ENCODE measurements at places on chromosomes 2 and 18.
A peak's percentile ranks its signal among the peaks of the same experiment; 100 is the strongest.

- DNase-seq, result peak; percentile 25
Observed at GRCh38 chr2:229431327-229431954, 160.4 kb upstream of the PID1 start.

- no peak for DNase-seq
Observed at GRCh38 chr2:209387389-209387788, 36.5 kb upstream of the MAP2 start.

DNA sequence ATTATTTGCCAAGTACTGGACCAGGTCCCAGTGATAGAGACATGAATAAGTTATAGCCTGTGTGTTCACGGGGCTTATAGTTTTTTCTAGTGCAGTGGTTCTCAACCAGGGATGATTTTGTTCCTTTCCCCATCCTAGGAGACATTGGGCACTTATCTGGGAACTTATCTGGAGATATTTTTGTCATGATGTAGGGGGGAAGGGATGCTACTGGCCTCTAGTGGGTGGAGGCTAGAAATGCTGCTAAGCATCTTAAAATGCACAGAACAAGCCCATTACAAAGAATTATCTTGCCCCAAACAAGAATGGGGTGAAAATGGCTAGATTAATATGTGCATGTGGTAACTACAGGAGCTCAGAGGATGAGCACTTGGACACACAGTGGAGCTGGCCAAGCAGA is 75.2 kb downstream of the KLHL29 start:
- DNase-seq, result peak; percentile 44

DNA sequence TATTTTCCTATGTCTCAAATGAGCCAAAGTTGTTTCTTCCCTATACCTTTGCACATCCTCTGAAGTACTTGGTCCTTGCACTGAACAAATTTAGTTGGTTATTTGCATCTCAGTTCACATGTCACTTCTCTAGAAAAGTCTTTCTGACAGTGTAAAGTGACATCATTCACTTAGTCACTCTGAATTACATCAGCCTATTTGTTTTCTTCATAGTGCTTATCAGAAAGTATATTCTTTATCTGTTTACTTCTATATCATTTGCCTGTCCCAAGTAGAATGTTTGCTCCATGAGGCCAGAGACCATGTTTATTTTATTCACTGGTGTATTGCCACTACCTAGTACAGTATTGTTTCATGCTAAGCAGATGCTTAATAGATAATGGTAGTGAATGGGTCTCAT is 173.7 kb downstream of the HNMT start:
- DNase-seq, result no peak

DNA sequence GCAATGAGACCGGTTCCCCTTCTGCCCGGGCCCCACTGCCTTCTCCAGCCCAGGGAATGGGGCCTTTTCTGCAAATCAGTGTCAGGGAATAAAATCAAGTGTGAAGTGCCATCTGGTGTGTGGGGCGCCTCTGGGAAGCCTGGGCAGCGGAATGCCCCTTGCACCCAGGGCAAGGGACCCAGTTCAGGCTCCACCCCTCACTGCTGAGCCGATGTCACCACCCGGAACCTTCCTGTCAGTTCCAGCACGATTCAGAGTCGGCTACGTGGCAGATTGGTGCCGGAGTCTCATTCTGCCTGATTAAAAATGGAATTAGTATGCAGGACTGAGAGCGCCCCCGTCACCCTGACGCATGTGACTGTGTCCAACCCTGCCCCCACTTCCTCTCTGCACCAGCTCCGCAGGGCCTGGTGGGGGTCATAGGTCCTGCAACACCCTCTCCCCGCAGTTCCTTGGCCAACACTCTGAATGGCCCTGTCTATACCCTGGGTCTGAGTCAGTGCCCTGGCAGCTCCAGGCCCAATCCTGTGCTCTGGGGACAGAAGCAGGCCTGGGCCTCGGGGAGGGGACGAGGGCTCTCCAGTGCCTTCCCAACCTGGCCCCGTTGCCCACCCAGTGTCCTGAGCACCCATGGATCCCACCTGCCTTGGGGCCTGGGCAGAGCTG is 8.2 kb upstream of the ALPI start:
- DNase-seq, result no peak

DNA sequence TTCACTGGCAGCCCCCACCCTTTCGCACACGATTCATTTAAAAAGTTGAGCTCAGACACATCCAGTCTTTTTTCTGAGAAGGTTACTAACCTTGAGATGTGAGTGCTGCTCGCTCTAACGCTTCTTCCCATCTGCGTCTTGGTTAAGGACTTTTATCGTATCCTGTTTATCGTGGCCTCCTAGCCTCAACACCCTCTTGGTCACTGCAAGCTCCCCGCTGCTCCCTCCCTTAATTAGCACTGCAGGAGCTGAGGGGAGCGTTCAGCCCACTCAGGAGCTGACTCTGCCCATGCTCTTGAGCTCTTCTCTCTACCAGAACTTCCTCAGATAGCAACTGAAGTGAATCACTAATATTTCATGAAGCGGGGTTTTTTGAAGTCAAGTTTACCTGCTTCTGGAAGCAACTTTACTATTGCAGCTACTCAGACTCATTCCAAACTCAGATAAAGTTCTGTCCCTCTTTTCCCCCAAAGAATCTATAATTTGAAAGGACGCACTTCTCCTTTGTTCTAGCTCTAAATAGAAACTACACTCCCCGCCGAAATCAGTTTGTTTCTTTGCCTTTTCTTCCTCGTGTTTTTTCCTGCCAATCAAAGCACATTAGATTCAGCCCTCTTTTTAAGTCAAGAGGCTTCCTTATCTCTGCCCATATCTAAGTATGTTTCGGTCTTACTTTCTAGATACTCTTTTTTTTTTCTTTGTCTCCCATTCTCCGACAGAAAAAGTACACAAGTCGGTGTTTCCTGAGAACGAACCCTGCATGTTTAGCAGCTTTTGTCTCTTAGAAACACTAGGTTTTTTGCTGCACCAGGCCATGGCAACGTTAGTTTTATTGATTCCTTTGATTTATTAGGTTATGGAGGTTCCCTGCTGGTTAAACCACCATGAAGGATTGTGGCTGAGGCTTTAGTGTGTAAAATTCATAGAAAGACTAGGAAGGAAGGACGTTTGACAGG is 9.3 kb upstream of the CD226 start:
- DNase-seq, result no peak

DNA sequence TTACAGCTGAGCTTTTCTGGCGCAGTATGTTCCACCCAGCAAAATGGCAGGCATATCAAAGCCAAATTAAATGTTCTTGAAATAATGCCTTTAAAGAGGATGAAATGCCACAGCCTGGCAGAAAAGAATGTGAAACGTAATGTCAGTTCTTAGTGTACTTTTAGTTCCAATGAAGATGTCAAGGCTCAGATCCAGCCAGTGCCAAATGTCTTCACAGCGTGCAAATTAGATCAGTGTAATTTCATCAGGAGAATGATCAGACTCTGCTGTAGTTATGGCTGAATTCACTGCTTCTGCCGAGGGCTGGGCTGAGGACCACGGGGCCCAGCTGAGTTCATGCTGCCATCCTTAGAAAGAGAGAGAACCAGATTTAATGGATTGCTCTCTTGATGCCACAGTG is 78.7 kb upstream of the ITGA4 start:
- DNase-seq, result no peak

DNA sequence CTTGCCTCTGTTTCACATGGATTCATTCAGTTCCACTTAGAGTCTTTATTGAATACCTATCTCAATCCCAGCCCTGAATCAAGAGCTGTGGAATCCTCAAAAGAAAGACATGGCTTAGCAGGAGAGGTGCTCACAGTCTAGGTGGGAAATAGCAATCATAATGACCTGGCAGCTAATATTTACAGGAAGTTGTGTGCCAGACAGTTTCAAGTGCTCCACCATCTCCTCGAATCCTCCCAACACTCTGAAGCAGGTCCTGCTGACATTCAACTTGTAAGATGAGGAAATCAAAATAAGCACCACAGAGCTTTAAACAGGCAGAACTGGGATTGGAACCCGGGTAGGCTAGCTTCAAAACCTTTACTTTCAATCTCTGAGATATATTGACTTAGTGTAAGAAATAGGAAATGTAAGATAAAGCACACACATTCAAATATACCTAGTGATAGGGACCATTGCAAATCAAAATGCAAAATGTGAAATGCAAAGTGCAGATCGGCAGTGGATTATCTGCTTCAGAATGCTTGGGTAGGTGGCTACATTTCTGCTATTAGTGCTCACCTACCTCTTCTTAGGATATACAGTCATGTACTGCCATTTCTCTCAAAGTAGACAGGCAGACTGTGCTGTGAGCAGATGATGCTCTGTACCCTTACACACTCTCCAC is 182.0 kb downstream of the PRKCE start:
- DNase-seq, result peak; percentile 24
